Ovary (tissue), 10 donors: ENCODE measurements at places on chromosomes 4 and X.

DNA sequence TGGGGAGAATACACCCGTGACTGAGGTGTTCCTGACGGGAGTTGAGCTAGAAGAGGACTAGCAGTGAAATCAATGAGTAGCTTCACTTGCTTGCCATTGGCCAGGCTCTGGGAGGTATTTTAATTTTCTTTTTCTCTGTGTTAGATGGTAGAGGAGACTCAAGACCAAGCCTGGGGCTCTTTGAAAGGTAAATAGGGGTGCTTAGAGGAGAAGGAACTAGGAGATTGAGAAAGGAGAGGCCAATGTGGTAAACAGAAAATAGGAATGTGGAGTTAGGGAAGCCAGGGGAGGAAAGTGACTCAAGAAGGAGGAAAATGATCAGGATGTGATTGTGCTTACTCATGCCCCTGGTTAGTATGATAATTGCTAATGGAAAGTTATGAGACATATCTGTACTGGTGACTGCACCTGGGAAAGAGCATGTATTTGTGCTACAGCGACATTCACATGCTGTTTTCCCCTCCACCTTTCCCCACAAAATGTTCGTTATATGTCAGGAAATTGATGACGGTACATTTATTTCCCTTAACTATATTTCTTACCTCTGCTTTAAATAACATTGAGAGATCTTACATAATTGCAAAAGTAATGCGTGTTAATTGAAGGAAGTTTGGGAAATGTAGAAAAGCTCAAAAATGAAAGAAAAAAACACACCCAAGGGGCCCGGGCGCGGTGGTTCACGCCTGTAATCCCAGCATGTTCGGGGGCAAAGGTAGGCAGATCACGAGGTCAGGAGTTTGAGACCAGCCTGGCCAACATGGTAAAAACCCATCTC is 16.9 kb upstream of the LRBA start:
- no peak for DNase-seq

DNA sequence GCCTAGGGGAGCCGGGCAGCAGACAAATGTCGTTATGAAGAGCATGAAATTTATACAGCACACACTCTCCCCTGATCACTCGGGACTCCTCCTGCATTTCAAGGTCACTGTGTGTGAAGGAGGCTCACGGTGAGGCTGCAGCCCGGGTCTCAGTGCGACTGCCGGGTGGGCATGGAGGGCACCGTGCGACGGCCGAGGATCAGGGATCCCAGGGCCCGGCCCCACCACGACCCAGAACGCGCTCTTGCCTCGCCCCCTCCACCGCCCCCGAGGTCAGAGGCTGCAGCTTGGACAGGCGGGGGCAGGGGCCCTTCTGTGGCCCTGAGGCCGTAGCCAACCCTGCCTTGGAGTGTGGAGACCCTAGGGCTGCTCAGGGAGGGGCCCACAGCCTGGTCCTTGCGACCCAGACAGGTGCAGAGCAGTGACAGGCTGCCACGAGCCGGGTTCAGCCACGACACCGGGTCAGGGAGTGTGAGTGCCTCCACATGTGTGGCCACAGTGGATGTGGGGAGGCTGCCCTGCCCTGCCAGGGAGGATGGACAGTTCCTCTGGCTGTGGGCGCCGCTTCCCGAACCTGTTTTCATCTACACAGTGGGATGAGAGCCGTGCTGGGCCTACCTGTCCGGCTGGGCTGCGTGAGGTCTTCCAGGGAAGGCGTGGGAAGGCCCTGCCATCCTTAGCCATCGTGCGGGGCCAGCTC is 89.3 kb upstream of the NKX1-1 start:
- peak; percentile 12 for DNase-seq

- no peak for DNase-seq
Observed at GRCh38 chrX:43741843-43742573, 85.9 kb downstream of the MAOA start.

DNA sequence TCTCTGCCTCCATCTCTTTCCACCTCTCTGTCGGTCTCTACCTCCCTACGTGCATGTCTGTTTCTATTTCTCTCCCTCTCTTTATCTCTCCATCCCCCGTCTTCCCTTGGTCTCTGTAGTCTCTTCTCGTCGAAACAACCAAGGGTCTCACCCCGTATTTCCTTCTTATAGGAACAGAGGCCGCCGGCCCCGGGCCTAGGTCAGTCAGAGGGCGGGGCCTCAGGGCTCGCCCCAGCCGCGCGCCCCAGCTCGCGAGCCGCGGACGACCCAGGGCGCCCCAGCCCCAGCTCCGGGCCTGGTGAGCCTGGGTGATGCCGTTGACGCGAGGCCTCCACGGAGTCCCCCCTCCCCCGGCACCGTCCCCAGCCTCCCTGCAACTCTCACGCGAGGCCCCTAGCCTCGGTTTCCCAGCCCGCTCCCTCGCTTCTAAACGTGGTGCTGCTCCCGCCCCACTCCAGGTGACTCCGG is 6.6 kb downstream of the TIMM17B start:
- peak; percentile 34 for DNase-seq

GRCh38 chr4:158811704-158812103 is 42.9 kb downstream of the FNIP2 start:
- no peak for DNase-seq

GRCh38 chr4:7115557-7116340 is 47.9 kb upstream of the GRPEL1 start:
- DNase-seq = no peak

DNA sequence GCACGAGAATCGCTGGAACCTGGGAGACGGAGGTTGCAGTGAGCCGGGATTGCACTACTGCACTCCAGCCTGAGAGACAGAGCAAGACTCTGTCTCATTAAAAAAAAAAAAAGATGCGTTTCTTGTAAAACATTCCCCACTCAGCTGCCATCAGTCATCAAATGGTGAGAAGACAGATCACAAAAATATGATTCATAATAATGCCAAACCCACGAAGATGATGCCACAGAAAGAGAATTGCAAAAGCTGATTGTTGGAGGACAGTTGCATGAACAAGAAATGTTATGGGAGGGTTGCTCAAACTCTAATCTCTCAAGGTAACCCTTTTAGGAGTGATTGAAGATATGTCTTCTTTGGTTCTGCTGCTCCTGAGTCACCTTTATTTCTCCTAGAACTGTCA is 21.4 kb upstream of the SMIM14 start:
- DNase-seq = no peak

DNA sequence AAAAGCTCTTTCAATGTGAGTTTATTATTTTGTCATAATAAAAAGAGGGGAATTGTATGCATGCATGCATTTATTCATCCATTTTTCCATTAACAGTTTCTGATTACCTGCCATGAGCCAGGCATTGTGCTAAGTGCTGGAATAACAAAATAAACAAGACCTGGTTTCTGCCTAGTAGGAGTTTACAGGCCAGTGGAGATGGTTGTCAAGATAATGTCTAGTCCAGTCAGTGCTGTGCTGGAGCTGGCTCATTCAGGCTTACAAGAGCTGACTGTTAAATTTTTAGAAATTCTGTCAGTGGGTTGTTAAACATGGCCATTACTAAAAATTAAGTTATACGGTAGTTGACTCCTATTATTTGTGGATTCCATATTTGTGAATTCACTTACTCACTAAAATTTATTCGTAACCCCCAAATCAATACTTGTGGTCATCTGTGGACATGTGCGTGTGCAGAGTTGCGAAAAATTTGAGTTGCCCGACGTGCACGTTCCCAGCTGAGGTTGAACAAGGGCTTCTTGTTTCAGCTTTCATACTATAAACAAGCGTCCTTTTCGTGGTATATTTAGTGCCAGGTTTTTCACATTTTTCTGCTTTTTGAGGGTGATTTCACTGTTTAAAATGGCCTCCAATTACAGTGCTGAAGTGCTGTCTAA is 172.3 kb upstream of the RPS6KA3 start:
- DNase-seq = no peak

DNA sequence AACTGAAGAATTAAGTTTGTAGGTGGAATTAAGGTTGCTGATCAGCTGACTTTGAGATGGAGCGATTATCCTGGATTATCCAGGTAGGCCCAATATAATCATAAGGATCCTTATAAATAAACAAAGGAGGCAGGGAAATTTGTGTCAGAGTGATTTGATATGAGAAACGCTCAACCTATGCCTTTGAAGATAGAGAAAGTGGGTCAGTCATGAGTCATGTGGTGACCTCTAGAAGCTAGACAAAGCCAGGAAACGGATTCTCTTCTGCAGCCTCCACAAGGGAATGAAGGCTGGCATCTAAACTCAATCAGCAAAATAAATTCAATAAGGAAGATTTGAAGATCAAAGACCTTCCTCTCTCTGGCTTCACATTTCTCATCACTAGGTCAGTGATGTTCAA is 41.5 kb upstream of the SMIM10 start:
- no peak for DNase-seq

DNA sequence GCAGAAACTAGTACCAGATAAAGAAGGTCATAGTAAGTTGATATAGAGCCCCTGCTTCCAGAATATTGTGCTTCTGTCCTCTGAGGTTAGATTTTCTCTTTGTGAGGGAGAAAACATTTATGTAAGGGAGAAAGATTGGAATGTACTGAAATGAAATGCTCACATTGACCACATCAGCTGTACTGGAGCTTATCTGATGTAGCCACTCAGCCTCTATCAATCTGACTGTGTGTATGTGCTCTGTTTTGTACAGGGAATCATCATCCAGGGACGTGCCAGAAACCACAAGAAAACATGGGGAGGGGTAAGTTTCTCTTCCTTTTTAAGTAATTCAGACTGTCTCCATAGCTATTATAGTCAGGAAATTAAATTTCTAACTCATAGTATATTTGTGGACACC is 56.8 kb downstream of the PRRG1 start:
- DNase-seq = no peak

DNA sequence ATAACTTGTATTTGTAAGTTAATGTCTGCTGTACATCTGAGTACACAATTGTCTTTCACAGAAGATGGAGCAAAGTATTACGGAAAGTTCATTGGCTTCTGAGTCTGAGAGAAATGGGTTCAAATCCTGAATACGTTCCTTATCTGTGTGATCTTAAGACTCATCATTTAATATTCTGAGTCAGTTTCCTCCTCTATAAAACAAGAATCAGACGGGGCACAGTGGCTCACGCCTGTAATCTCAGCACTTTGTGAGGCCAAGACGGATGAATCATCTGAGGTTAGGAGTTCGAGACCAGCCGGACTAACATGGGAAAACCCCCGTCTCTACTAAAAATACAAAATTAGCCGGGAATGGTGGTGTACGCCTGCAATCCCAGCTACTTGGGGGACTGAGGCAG is 57.8 kb downstream of the APBB2 start:
- DNase-seq = no peak

DNA sequence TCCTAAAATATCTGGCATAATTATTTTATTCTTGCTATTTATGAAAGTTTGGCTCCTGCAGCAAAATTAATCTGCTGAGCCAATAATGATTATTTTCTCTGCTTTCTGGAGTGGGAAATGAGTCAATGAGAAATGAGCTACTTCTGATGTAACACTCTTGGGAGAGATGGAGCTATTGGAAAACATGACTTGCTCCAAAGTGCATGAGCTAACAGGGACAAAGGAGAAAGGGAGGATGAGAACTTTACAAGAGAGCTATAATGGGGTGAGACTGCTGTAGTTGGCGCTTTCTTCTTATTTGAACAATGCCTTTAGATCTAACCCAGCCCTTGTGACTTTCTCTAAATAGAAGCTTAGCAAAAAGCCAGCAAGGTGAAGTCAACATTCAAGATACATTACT is 615.1 kb downstream of the ANKRD50 start:
- DNase-seq = no peak

DNA sequence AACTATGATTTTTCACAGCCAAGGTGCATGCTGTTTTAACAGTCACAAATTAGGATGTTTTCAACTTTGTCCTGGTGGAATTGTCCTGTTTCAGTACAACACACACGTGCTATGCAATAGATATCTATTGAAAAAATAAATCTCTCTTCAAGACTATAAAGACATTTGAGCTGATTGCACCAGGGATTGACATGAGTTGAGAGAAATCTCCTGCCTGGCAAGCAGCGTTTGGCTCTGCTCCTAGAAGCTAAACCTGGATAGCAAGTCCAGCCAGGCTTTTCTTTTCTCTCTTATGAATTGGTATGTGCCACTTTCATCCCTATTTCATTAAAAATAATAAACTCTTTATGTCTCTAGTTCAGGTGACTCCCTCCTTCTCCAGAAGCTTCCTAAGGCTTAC is 16.6 kb upstream of the NPNT start:
- no peak for DNase-seq

DNA sequence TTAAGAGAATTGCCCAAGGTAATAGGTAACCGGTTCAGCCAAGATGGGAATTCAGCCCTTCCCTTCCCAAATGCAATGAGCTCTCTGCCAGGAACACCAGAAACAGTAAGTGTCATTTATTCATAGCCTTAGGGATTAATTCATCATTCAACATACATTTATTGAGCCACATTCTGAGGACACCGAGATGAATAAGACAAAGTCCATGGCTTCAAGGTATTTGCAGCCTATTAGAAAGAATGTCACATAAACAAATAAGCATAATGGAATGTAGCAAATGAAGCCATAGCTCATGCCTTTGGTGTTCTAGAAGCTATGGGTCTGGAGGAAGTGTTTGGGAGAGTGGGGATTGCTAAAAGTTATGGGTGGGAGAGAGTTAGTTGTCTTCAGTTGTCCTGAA is 6.3 kb upstream of the TAB3 start:
- DNase-seq = no peak

DNA sequence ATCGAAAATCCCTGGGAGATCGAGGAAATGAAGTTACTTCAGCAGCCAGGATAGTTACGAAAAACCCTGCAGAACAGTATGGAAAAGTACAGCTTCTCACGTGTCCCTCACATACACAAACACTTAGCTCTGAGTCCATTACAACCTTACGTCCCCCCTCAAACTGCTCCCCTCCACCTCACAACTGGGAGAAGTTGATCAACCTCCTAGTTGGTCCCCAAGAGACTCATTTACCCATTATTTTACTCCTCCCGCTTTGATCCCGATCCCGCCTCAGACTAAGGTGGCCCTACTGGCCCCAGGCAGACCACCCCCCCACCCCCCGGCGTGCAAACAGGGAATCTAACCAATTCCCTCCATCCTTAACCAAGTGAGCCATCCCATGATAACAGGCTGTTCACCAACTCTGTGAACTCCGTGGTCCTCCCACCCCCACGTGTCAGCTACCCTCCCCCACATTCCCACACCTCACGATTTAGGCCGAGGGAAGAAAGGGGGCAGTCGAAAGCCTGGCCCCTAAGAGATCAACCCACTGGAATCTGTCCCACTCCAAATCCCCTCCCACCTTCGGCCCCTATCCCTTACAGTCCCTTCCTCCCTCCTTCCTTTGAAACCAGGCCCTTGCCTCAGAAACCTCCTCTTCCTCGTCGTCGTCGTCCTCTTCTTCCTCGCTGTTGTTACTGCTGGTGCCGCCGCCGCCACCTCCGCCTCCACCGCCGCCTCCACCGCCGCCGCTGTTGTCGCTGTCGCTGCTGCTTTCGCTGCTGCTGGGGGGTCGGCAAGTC is 755 bp downstream of the ANKRD17 start:
- peak; percentile 54 for DNase-seq

DNA sequence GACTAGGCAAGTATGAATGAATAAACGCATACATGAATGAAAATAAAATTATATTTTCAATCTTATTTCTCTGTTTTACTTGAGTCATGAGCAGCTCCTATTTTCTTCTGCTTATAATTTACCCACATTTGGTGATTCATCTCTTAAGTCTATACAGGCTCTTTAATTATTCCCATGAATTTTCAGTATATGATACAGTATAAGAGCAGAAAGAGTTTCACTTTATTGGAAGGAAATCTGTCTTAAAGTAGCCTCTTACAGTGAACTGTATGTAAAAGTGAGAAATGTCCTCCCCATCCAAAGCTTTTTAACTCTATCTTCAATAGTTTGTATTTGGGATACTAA is 50.8 kb downstream of the TMEM165 start:
- DNase-seq = no peak

GRCh38 chr4:24978291-24979075 is 52.3 kb downstream of the LGI2 start:
- no peak for DNase-seq

- DNase-seq = no peak
Observed at GRCh38 chr4:13836946-13837912, 209.7 kb upstream of the BOD1L1 start.
